ENCODE measurements at places on chromosomes 3 and 15.

GRCh38 chr15:62316413-62317060, 151.5 kb upstream of the C2CD4B start:
- no peak for DNase-seq

GRCh38 chr3:149243540-149243939, 21.9 kb upstream of the CP start:
- DNase-seq, result no peak

GRCh38 chr3:149560001-149560400, 85.5 kb downstream of the TM4SF4 start:
- DNase-seq, result no peak

GRCh38 chr15:73956743-73957135, 30.5 kb downstream of the LOXL1 start:
- no peak for DNase-seq

DNA sequence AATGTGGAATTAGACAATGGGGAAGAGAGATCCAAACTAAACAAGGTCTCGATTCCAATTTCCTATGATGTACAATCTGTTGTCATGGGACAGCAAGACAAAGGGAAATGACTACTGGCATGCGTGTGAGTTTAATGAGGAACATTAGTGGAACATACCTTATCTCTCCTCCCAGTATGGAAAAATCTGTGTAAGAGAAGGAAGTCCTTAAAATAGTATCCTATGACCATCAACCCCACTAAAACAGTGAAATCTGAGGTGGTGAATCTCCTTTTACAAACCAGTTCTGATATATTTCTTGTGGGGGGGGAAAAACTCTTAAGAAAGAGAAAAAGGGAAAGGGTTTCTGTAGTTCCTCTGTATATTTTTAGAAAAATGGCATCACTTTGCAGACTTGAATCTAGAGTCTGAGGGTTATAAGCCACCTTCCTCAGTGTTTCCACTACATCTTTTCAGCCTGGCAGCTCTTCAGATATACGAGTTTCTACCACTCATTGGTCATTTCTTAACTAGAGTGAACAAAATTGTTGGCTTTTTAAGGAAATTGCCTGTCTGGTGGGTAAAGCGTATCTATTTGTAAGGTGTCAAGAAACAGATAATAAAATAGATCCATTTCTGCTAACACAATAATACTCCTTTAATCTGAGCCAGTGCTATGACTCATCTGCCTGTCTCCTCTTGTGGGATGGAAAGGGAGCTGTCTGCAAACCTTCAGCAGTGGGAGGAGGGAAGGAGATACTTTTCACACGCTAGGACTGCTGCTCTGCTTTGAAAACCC, 3.0 kb upstream of the TNFAIP8L3 start:
- DNase-seq, result no peak

- DNase-seq, result no peak
Observed at GRCh38 chr3:124026516-124026915, 34.6 kb upstream of the ROPN1 start.

- no peak for DNase-seq
Observed at GRCh38 chr3:17320266-17320665, 422.2 kb downstream of the TBC1D5 start.

- DNase-seq, result no peak
Observed at GRCh38 chr3:69126999-69127398, 4.6 kb upstream of the LMOD3 start.

GRCh38 chr3:169759256-169759655, 5.6 kb downstream of the TERC start:
- DNase-seq, result no peak

DNA sequence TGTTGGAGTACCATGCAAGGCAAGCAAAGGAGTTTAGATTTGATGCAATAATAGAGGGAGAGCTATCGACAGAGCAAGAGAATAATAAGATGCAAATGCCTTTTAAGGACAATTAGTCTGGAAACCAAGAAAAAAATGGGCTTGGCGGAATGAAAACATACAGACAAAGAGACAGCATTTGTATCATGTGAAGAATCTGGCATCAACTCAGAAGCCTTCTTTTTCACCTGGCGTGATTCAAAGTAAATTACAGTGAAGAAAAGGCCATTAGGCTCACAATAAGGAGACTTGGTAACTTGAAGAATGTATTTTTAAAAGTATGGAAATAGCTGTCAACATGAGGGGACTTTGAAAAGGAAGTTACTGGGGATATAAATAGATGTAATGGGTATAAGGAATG, 521.2 kb upstream of the GOLIM4 start:
- DNase-seq, result no peak

GRCh38 chr3:156207802-156208685, 87.7 kb downstream of the KCNAB1 start:
- DNase-seq, result no peak

GRCh38 chr15:22878103-22878502, 39.6 kb downstream of the NIPA2 start:
- DNase-seq, result no peak

DNA sequence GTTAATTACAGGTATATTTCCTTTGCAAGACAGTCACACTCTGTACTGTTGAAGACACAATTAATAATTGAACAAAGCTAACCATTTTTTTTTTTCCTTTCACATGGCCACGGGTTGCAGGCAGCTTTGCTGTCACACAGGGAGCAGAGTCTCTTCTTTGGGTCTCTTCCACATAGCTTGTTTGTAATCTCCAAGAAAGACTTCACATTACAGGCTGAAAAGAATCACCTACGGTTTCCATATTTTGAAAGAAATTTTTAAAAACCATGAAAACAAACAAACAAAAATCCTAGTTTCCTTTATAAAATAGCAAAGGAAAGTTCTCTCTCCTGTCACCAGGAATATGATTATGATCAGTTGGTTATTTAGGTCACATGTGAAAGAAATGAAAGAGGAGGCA, 392.6 kb downstream of the GAP43 start:
- no peak for DNase-seq

DNA sequence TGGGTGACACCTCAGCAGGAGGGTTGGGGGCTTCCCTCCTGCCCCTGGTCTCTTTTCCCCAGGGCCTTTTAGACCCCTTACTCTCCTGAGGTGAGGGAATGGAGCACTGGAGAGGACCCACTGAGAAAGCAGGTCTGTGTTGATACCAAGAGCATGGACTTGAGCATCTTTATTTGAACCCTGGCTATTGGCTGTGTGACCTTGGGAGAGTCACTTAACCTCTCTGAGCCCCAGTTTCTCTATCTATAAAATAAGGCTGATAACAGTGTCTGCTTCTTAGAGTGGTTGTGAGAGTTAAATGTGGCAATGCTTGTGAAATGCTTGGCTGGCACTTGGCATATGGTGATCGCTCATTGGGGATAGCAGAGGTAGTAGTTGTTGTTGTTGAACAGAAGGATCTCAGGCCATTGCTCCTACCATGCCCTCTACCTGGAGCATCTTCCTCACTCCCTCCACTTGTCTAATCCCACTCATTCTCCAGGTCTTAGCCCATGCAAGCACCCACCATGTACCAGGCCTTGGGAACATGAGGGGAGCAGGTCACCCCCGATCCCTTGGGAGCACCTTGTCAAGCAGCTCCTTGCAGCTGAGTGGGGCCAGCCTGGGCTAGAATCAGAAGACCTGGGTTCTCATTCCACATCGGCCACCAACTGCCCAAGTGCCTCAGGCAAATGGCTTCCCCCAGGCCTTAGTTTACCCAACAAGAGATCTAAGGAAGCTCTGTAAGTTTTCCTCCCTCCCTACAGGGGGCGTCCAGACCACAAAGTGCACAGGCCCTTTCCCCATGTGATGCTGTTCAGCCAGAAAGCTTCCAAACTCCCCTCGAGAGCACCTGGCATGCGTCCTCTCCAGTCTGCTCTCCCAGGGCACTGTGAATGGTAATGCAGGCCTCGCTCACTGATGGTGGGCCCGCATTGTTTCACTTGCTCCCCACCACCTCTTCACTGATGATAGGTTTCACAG, 96.7 kb downstream of the LSM3 start:
- no peak for DNase-seq

GRCh38 chr3:62065985-62066693, 307.2 kb downstream of the FEZF2 start:
- DNase-seq, result no peak

- no peak for DNase-seq
Observed at GRCh38 chr15:57363661-57364060, 12.6 kb upstream of the CGNL1 start.

- no peak for DNase-seq
Observed at GRCh38 chr3:99118381-99118780, 216.9 kb upstream of the DCBLD2 start.

GRCh38 chr3:177640319-177640965, 443.2 kb upstream of the TBL1XR1 start:
- DNase-seq, result no peak

GRCh38 chr3:149713730-149714654, 38.3 kb downstream of the COMMD2 start:
- no peak for DNase-seq

DNA sequence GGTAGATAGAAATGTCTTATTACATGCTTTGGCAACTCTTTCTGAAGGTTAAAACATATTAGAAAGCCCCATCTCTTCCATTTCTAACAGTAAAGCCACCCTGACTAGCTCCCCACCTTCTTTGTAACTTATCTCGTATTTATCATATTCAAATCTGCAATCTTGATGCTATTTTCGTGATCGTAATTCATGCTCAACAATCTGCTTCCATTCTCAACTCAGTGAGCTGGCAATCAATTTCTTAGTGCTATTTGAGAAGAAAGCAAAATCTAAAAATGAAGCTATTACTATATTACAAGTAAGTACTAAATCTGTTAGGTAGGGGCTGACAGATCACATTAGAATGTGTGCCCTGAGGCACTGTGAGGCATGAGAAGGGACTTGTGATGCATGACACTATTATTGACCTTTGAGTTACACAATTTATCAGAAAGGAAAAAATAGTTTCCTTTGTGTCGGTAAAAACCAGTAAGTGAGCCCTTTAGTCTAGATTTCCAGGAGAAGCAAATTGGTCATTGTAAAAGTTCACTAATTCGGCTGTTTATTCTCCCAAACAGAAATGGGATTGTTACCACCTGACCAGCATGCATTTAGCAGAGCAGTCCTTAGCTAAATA, 379.7 kb upstream of the CNTN6 start:
- DNase-seq, result no peak

DNA sequence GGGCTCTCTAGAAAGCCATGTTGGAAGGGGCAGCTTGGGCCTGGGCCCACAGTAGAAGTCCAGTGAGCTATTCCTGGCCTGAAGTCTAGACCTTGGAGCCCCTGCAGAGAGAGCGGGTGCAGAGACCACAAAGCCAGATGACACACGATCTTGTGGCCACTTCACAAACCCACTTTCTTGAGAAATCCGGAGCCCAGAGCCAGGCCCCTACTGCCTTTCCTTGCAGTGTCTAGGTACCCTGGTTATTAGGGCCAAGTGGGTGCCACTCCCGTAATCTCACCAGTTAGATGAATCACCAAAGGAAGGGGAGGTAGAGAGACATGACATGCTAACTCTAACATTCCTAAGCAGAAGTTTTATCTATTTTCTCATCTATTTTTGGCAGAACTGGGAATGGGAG, 72.5 kb upstream of the ADAMTSL3 start:
- no peak for DNase-seq

DNA sequence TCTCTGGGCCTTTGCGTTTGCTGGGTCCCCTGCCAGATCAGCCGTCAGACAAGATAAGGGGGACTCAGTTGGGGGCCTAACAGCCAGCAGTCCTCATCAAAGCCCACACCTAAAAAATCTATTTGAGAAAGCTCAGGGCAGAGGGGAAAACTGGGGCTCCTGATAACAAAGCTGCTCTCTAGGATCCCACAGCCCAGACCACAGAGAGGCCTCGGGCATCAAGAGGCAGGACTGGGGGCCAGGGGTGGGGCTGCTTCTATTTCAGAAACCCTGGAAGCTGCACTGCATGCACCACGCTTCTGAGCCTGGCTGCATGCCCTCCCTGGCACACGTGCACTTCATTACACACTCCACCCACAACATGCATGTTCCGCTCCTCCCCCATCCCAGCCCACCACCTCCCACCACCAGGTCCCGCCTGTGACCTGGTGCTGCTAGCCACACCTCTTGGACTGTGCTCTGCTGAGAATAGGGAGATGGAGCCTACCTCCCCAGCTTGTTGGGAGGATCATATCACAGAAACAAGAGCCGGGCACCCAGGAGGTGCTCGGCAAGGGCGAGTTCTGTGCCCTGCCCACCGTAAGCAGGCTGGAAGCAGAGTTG, 26.6 kb downstream of the FBLN2 start:
- no peak for DNase-seq

DNA sequence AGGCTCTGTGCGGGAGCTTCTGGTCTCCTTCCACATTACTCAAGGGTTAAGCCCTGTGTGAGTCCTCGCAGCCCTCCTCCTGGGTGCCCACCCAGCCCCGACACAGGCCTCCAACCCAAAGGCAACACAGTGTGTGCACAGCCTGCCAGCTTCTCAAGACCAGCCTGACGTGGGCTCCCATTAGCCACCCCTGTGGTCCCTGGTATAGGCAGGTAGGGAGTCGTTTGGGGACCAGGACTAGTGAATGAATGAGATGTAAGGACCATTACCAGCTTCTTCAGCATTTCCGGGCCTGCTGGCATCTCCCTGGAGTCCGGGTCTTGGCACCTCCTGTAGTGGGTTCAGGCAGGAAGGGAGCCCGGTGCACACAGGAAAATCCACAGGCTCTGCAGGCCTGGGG, 20.2 kb upstream of the PLXNA1 start:
- no peak for DNase-seq

GRCh38 chr3:197376735-197377555, 78.5 kb upstream of the DLG1 start:
- no peak for DNase-seq

- no peak for DNase-seq
Observed at GRCh38 chr15:75178938-75179745, 22.5 kb upstream of the C15orf39 start.

GRCh38 chr15:74976159-74976558, 19.2 kb upstream of the SCAMP5 start:
- no peak for DNase-seq

DNA sequence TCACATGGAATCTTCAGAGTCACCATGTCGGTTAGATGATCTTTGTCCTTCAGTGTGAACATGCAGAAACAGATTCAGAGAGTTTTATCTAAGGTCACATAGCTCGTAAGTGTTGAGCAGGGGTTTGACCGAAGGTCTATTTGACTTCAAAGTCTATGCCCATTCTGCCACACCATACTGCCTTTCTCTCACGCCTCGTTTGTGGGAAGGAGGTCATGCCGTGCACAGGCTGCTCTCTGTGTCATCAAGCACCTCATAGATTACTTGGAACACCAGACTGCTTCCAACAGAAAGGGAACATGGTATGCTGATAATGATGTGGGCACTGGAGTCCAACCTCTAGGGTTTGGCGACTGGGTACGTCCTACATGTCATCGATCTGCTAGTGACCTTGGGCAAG, 128.8 kb downstream of the SV2B start:
- DNase-seq, result no peak

DNA sequence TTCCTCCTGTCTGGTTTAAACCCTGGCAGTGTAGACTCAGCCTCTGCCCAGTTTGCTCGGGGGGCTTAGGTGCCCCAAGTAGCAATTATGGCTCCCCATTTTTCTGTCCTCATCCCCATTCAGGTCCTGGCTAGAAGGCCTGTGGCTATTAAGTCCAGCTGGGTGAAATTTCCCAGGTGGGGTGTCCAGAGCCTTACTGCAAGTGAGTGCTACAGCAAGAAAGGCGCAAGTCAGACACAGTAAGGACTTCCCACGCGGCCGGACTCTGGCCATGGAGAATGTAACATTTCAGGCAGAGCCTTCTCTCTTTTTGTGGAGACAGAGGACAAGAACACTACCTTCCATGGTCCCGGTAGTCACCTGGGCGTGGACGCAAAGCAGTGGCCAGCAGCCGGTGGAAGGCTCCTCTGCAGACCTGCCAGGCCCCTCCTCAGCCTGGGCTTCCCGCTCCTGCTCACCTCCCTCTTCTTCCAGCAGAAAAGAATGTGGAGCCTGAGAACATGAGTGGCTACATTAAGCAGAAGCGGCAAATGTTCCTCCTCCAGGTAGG, 23.3 kb downstream of the CFAP100 start:
- no peak for DNase-seq

GRCh38 chr3:25683882-25684281, 19.2 kb upstream of the TOP2B start:
- no peak for DNase-seq

Measured in stimulated activated CD8-positive, alpha-beta memory T cell treated with anti-CD3 and anti-CD28 coated beads, Interleukin-7, amount 100 ng/mL, for 1 hour (primary cell).